Stimulated activated CD4-positive, alpha-beta T cell treated with anti-CD3 and anti-CD28 coated beads, Interleukin-4, amount 100 ng/mL, for 4 hours (primary cell): ENCODE measurements at places on chromosomes 11 and 22.
A peak's percentile ranks its signal among the peaks of the same experiment; 100 is the strongest.

DNA sequence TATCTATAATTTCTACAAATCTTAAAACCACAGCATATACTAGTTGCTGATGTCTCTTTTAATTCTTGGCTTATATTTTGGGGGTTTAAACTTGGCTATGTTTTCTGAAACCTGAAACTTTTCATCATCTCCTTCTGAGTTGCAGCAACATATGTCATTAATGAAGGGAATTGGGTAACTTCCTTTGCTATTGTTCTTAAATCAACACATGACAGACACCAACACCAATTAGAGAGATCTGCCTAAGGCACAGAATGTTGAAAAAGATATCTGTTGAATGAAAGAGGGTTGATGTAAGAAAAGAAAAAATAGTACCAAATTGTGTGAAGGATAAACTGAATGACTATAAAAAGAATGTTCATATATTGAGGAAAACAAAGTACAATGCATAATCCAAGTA lies 10.3 kb upstream of the GAS2 start:
- DNase-seq: no peak

DNA sequence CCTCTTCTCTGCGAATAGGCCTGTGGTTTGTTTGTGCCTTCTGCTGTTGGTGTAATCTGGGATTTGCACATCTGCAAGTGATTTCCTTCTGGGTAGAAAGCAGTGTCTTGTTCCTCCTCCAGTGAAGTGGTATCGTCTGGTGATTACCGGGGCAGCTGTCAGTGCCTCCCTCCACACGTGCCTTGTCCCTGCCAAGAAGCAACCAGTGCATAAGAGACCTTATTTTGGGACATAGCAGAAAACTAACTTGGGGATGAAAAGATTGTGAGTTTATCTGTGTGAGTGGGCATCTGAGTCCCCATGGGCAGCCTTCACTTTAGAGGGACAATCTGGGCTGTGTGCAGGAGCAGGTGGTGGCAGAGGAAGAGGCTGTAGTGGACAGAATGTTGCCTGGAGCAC lies 71.5 kb upstream of the SORL1-AS1 start:
- DNase-seq: no peak

DNA sequence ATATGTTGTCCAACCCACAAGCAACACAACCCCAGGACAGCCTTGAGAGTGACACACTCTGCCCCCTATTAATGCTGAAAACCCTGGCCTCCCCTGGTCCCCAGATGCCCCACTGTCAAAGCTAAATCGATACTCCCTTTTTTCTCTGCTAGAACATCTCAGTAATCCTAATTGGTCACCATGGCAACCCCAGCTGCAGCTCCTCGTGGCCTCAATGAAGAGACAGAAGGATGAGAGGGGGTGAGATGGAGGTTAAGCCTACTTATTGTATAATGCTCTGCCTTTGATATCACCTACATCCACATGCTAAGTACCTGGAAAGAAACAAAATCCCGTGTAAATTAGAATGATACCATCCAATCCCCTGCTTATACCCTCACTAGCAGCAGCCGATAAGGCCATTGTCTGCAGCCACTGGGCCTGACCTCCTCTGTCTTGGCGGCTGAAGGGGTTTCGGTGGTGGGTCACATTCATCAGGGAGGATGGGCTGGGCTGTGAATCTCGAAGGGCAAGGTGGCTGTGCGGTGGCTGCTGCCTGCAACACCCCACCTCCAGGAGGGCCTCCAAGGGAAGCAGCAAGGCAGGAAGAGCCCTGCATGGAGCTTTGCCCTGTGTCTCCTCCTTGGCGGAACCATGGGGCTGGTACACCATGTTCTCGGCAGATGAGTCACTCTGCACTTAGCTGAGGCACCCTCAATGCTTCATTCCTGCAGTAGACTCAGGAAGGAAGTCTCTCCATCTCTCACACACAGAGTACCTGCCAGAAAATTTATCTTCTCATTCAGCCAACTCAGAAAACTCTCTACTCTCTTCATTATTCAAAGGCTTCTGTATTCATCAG lies 399.5 kb downstream of the BUD13 start:
- DNase-seq: no peak

GRCh38 chr11:31860391-31860790 lies 49.3 kb upstream of the PAX6 start:
- DNase-seq: no peak

DNA sequence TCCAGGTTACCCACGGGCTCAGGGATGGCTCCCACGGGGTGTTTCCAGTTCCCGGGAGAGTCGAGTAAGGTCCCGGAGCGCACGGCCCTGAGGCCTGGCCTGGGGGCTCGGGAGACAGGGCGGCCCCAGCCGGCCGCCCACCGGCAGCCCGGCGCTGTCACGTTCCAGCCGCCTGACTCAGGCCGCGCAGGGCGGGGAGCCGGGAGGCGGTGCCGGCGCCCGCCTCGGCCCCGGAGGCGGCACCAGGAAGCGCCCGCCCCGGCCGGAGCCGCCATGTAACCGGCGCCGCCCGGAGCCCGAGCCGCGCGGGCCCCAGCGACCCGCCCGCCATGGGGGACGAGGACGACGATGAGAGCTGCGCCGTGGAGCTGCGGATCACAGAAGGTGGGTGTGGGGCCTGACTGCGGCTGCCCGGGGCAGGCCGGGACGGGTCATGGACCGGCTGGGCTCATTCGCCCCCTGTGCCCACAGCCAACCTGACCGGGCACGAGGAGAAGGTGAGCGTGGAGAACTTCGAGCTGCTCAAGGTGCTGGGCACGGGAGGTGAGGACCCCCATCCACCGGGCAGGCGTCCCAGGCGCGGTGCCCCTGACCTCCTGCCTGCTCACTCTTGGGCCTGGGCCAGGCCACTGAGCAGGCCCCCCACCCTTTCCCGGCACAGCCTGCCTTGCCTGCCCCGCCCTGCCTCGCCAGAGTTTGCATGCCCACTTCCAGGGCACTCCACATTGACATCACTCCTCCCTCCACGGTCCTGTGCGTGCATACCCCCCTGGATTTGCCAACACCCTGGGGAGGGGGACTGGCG lies at the start of gene RPS6KA4:
RPS6KA4 (plus strand) TSS at position 256 of the 805 bp plus-strand sequence; CDS start at position 330, 74 bp downstream.
- peak; percentile 48 for DNase-seq

DNA sequence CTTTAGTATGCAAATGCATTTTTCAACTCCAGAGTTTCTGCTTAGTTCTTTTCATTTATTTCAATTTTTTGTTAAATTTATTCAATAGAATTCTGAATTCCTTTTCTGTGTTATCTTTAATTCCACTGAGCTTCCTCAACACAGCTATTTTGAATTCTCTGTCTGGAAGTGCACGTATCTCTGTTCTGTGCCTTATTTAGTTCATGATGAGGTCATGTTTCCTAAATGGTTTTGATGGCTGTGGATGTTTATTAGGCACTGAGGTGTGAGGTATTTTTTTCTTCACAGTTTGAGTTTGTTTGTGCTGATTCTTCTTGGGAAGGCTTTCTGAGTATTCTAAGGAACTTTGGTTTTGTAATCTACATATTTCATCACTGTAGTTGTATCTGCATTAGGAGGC lies 2042.8 kb upstream of the RAG2 start:
- DNase-seq: no peak

DNA sequence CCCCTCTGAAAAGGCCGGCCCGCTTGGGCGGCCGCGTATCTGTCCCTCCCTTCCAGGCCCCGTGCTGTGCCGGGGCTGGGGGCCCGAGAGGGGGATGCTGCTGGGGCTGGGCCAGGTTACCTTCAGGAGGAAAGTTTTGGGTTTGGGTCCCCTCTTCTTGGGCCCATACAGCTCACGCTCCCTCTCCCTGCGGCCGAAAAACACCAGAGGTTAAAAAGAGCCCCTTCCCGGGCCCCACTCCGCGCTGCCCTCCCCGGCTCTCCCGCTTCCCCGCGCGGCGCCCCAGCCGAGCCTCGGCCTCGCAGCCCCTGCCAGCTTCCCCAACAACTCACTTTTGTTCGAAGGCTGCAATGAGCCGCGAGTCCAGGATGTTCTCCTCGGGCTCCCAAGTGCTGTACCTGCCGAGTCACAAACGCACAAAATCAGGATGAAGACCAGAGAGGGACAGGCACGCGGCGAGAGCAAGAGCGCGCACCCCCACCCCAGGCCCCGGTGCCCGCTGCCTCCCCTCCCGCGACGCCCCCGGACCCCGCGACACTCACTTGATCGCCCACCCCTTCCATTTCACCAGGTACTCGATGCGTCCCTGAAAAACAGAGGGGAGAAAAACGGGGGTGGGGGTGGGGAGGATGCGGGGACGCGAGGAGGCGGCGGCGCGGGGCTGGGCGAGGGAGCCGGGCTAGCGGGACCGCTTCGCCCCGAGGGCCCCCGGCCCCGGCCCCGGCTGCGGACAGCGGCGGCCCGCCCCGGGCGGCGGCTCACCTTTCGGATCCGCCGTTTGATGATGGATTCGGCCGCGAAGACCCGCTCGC lies 450 bp downstream of the CBX6 start:
- peak; percentile 55 for DNase-seq

GRCh38 chr11:106959800-106960199 lies 58.5 kb downstream of the GUCY1A2 start:
- no peak for DNase-seq

- no peak for DNase-seq
These were observed 53.7 kb upstream of the CNTN5 start for GRCh38 chr11:98967005-98967404.

DNA sequence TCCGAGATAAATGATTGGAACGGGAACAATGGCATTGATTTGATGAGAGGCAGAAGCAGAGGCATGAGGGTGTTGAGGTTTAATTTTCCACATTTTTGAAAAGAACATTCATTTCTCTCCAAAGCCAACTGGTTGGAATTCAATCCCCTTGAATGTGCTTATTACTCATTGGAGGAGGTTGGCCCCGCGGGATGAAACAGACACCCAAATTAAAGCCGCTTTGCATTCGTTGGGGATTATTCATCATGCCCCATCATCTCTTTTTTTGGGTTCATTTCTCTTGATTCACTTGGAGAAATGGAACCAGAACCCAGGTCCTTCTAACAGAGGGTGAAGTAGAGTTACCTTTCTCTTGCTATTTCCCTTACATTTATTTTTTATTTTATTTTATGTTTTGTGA lies 47.6 kb upstream of the PARVG start:
- DNase-seq: no peak

GRCh38 chr11:74460481-74461154 lies 6.7 kb downstream of the KCNE3 start:
- DNase-seq: no peak

DNA sequence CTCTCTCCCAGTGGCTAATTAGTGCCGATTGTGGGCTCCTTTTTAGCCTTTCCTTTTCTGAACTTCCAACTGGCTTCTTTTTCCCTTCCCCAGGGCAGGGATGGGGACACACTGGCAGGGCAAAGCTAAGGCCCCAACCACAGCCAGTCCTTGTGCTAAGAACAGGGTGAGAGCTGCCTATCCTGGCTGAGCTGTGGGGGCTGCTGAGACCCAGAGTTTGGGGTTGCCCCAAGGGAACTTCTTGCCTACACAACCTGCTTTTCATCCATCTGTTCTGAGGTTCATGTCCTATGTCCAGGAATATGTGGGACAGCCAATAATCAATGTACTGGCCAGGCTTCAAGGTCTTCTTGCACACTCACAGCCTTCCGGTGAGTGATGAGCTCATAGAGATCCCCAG lies 10.0 kb upstream of the TPBGL start:
- no peak for DNase-seq

- DNase-seq: no peak
These were observed 125.7 kb downstream of the TENM4 start for GRCh38 chr11:79314906-79315689.

- DNase-seq: no peak
These were observed 144.5 kb downstream of the SPON1 start for GRCh38 chr11:14107050-14107430.

DNA sequence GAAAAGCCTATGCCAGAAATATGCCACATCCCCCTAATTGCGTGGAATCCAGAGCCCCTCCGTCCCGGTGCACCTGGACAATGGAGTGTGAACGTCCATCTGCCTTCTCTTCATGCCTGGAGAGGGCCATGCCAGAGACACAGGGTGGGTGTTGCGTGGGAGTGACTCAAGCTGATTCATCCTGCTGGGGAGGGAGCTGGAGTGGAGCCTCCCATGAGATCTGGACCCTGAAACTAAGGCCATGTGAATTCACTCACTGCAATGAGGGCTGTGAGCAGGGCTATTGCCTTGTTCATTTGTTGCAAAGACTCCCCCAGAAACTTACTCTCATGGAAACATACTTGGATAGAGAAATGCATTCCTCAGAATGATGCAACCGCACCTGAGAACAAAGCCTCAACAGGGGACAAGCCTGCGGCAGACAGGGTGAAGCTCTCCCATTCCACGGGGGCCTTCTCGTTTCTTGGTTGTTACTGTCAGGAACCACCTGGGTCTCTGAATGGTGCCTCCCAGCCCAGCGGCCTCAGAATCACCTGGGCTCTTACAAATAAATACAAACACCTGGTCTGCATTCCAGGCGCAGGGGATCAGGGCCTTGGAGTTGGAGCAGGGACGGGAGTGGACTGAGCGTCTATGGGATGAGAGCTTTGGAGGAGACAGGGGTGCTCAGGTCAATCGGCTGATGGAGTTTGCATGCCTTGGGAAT lies 1031.2 kb downstream of the BRD1 start:
- DNase-seq: no peak

GRCh38 chr11:102402548-102402947 lies 50.0 kb downstream of the TMEM123 start:
- DNase-seq: no peak

DNA sequence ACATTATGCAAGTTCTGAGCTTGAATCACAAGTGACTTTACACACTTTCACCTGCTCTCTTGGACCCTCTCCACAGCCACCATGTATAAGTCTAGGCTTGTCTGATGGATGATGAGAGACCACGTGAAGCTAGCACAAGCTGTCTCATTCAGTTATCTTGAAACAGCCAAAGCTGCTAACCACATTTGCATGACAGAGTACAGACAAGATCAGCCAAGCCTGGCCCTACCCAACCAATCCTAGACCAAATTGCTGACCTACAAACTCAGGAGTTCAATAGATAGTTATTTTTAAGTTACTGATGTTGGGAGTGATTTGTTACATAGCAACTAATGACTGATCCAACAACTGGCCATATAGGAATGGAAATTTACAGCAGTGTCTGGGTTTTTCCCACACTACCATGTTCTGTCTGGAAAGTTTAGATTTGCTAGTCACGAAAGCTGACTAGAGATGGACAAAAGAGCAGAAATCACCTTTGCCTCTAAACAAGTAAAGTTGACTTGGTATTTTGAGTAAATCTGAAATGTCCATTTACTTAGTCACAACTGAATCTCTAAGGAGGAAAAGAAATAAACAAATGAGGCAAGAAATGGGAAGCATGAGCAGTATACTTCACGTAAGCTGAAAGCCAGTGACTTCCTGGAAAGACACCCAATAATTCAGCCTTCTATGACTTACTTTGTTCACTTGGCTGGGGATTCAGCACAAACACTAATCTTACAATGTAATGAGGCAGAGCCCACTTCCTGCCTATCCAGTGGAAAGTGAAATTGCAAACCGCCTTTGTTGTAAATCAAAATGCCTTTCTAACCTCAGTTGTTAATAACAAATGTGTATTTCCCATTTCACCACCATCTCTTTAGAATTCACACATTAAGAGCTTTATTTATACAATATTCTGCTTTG lies 101.7 kb downstream of the FAM181B start:
- DNase-seq: no peak
